ENCODE measurements at places on chromosomes 4 and X. TPM values are rescaled to one million over a fixed set of nuclear protein-coding genes. Genes with fewer than 3 reads are reported as not detected.

Gene MTTP
- not detected for total RNA-seq

Gene NDUFB11
- 51.6 TPM for total RNA-seq

Gene SMIM43
- total RNA-seq, result 0.65 TPM

Gene PGAM4
- total RNA-seq, result not detected

Gene RADX
- total RNA-seq, result 0.65 TPM

Gene KLF3
- 18.3 TPM for total RNA-seq

Gene CT45A1
- total RNA-seq, result not detected

Gene RPA4
- 4.7 TPM for total RNA-seq

Gene CFI
- 66.7 TPM for total RNA-seq

Gene IDS
- 35.0 TPM for total RNA-seq

Gene TIGD4
- under 0.01 TPM for total RNA-seq

Gene DACH2
- total RNA-seq, result not detected

Gene MAGEB2
- not detected for total RNA-seq

Gene SGMS2
- 80.5 TPM for total RNA-seq

Gene GABRB1
- total RNA-seq, result not detected

Gene VCX3A
- total RNA-seq, result not detected

Gene CT45A10
- total RNA-seq, result not detected

Gene DSPP
- total RNA-seq, result not detected

Measured in bladder microvascular endothelial cell (primary cell).